ENCODE measurements at places on chromosomes 16 and 17. TPM values are rescaled to one million over a fixed set of nuclear protein-coding genes. Genes with fewer than 3 reads are reported as not detected.

CEMP1 gene
- not detected for total RNA-seq

IKZF3 gene
- total RNA-seq = not detected

TBC1D3B gene
- total RNA-seq = 2.5 TPM

SLFN12L gene
- not detected for total RNA-seq

CHST5 gene
- total RNA-seq = 0.11 TPM

TCAP gene
- 1.0 TPM for total RNA-seq

PRCD gene
- total RNA-seq = not detected

Data from A549 treated with dexamethasone at 1 μM for 4 hours (cell line).